PC-9 (cell line): ENCODE measurements at places on chromosomes 1 and 21. TPM values are rescaled to one million over a fixed set of nuclear protein-coding genes. Genes with fewer than 3 reads are reported as not detected.

TEKT2 gene
- total RNA-seq = 1.1 TPM in 1 of 2 replicates, not detected in the other

ELOVL1 gene
- total RNA-seq = 131 TPM in 2 replicates

PLA2G5 gene
- total RNA-seq = not detected in 2 replicates

KIF26B gene
- total RNA-seq = 0.11 and 0.25 TPM in 2 replicates

- DNase-seq = no peak
Observed at GRCh38 chr1:33576821-33577599, 104.6 kb downstream of the ZSCAN20 start.

DNA sequence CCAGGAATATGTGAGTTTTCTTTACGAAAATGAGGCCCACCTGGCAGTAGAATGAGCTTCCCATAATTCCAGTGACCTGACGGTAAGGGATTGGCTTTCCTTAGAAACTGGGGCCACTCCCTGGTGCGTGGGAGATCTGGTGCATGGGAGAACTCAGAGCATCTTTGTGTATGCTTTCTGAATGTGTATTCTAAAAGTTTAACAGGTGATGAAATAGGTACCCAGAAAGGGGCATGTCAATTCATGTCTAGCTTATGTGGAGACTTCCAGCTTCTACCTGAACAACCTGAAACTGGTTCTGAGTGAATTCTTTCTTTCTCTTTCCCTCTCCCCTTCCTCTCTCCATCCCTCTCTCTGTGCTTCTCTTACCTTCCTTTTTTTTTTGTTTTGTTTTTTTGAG lies 15.2 kb upstream of the FCRLA start:
- no peak for DNase-seq

DNA sequence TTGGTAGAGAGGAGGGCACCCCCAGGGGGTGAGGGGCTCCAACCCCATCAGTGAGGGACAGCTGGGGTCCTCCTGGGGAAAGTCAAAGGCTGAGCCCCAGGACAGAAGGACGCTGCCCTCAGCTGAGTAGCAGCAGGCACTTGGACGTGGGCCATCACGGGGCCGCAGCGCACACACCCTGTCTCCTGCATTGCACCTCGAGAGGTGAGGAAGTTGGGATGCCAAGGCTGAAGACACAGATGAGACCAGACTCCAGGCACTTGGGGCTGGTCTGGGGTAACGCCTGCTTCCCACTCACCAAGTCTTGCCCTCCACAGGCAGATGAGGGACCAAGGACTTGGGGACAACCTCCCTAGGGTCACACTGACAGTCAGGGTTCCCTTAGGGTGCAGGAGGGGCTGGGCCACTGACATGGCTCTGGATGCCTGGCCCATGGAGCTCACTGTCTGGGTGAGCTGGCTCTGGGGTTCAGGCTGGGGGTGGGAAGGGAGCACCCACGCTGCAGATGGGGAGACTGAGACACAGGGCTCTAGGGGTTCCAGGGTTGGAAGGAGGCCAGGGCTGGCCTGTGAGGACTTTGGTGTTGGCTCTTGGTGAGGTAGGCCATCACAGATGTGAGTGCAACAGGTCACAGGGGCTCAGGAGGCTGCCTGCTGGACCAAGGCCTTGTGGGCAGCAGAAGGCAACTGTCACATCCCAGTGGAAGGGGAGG lies 16.6 kb upstream of the ZNF678 start:
- DNase-seq = no peak

DNA sequence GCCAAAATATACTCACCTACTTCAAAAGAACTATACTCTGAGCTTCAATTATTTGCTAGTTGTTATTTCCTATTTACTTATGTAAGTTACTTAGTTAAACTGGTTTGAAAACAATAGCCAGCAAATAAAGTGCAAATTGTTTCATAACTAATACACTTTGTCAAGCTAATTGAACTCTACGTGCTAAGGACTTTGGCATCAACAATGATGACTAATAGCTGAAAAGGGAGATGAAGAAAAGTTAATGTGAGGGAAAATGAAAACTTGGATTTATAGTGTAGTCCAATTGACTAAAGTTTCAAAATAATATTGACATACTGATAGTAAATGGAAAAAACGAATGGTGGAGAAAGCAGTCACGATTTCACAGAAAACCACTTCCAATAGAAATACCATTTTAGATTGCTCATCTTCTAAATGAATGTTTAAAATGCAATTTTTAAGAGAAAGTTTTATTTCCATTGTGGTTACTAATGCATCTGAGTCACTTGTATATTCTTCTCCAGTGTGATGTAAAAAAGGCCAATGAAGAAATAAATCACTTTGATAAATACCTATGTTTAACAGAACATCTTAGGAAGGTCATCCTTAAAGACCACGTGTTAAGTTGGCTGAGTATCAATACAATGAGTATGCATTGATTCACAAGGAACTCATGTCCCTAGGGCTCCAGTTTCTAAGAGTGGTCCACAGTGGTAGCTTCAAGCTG lies 455.2 kb downstream of the LTN1 start:
- no peak for DNase-seq

- no peak for DNase-seq
Observed at GRCh38 chr1:105260001-105260400, 1510.3 kb downstream of the AMY1C start.

DNA sequence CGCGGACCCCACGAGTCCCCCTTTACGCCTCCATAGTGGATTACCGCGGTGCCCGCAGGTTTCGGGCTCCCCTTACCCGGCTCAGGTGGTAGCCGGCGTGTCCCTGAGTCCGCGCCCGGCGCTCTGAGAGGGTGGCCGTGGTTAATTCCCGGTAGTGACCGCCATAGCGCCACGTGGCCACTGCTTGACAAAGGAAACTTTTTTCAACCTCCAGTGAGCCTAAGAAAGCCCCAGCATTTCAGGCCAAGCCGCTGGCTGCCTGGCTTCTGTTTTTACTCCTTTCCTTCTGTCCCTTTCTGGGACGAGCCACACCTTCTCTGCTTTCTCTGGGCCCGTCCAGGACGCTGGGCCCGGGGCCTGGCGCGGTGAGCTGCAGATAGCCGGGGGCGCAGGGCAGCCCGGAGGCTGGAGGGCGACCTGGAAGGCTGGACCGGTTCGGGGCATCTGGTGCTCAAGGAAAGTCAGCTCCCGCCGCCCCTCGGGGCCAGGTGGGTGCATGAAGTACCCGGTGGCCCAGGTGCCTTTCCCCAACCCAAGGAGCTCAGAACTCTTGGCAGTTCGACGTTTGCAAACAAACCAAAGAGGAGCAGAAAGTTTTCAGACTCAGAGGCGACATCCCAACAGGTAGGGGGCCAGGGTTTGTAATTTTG lies 540 bp upstream of the C1orf198 start:
- DNase-seq = peak; percentile 60

GRCh38 chr1:89721351-89721750 lies 88.4 kb downstream of the LRRC8C start:
- DNase-seq = no peak

DNA sequence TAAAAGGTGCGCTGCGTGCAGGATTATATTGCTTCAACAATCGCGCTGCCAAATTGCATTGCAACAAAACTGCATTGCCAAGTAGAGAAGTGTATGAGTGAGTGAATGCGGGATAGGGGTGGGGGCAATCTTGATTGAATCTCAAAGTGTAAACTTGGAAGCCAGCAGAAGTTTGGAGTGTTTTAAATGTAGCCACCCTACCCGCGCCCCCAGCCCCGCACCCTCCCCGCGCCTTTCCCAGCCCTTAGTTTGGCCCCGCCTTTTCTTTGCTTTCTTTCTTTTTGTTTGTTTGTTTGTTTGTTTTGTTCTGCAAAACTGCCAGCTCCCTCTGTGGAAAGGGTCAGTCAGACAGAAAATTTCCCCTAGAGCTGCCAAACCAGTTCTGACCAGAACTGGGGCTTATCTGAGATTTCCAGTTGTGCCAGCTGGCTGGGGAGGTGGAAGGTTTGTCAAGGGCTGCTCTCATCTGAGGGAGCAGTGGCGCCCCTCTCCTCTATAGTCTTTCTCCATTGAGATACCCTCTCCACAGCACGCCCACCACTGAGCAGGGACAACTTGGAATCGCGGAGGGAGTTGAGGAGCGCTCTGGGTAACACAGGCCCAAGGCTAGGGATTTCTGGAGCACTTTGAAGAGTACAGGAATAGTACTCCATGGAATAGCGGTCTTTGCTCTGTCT lies 666 bp upstream of the BEND5 start:
- DNase-seq = no peak

GRCh38 chr1:9700340-9700739 lies 48.8 kb downstream of the PIK3CD start:
- peak; percentile 56 for DNase-seq

DNA sequence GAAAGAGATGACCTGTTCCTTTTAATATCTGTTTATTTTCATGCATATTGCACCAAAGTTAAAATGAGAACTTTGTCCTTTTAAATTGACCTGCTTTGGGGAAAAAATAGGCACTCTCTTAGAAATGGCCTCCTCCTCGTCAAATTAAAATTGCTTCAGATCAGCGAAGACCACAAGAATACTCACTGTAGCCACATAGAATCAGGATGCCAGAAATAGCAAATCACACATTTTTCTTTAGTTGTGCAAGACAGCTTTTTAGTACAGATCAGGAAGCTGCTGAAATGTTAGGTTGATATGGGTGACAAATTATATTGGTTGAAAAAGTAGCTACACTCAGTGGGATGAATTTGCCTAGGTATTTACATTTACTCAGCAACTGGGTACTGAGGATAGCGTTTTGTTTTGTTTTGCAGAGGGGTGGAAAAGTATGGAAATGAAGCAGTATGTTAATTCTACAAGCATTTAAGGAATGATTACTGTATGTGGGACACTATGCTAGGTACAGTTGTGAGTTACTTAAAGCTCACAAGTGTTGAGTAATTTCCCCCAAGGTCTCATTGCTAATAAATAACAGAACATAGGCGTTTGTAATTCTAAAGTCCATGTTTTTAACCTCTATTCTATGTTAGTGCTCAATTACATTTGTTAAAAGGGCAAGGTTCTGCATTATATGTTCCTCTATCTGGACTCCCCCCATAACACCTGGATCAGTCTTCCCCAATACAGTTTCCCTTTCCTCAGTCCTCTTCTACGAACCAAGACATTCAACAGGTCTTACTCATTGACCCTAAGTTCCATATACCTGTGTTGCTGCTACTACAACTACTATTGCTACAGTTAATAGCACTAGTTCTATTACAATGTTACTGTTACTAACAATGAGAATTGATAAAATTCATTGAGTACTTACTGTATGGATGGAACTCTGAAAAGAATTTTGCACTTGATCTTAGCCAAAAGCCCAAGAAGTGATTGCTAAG lies 99.4 kb upstream of the S1PR1 start:
- DNase-seq = no peak
